Sigmoid colon (tissue), 7 donors: ENCODE measurements at places on chromosomes 5 and 9. TPM values are rescaled to one million over a fixed set of nuclear protein-coding genes. Genes with fewer than 3 reads are reported as not detected.

TLX3 gene
- polyA plus RNA-seq = not detected

ACER2 gene
- 1.2 TPM for polyA plus RNA-seq

PKD2L2 gene
- polyA plus RNA-seq = not detected

ACTBL2 gene
- polyA plus RNA-seq = not detected

RGMB gene
- polyA plus RNA-seq = 6.0 TPM

RORB gene
- 0.03 TPM for polyA plus RNA-seq

PALM2AKAP2 gene
- not detected for polyA plus RNA-seq
